ENCODE measurements at places on chromosomes 3 and 15.

DNA sequence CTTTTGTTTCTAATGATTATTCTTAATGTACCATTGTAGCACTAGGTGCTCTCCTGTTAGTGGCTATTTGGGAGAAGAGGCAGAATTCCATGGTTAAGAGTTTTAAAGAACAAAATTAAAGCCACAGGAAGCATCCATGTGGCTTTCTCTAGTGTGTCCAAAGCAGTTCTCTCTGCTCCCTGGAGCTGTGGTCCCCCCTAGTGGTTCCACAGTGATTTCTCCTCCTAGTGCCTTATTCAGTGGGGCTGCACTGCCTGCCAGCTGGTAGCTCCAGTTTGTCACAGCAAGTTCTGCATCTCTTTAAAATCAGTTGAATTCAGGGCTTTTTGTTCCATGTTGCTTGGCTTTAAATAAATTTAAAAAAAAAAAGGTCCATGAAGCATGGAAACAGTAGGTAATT lies 39.6 kb upstream of the FAM98B start:
- no peak for DNase-seq

DNA sequence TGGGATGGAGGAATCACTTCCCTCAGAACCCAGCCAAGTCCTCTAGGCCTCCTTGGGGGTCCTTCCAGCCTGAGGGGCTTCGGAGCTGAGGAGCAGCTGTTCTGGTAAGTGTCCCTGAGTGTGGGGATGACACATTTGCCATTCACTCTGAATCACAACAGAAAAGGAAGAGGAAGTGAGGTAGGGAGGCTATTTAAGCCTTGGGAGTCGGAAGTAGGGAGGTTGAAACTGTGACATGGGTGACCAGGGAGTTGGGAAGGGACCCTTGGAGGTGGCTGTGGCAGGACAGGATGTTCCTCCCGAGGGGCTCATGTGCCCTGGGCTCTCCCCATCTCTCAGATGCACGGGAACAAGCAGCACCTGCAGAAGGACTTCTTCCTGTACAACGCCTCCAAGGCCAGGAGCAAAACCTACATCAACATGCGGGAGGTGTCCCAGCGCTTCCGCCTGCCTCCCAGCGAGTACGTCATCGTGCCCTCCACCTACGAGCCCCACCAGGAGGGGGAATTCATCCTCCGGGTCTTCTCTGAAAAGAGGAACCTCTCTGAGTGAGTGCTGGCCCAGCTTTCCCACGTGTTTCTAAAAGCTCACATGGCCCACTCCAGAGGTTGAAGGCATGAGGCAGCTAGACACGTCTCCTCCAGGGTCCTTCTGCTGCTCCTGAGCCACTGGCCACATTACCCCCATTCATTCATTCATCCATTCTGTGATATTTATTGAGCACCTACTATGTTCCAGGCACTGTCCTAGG lies 43.3 kb downstream of the CAPN3 start:
- no peak for DNase-seq

DNA sequence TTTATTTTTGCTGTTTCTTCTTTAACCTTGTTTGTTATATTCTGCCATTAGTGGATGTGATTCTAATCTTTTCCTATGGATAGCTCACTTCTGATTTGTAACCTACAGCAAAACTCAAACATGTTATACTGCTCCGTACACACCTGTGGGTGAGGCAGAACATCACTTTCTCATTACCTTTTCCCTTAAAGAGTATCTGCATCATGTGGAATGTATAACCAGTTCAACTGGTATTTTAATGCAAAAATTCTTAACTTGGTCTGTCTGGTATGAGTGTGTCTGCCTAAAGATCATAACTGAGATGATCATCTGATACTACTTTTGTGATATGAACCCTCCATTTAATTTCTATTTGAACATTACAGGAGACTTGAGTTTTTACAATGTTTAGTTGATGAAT lies 13.0 kb upstream of the UPK1B start:
- DNase-seq = no peak

- DNase-seq = no peak
These were observed 19.9 kb upstream of the SLC12A8 start for GRCh38 chr3:125232401-125232800.

- no peak for DNase-seq
These were observed 57.7 kb downstream of the SLC12A8 start for GRCh38 chr3:125154800-125155269.

DNA sequence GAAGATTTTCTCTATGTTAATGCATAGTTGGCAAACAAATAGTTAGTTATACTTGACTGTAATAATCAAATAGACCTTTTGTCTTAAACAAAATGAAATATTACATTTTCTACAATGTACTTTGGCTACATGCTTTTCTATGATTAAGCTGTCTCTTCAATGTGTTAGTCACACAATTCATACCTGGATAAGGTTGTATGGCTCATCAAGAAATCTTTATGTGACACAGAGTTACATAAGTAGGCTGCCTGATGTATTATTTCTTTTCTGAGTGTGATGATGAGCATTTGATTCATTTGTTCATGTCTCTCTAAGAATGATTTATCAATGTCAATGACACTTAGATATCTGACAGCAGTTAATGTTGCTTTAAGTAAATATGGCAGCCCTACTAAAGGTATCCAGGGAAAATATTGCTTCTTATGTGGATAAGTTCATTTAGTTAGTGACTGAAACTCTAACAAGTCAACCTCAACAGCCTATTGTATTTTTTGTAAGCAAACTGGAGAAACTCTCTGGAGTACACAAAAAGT lies 157.4 kb upstream of the SOX2 start:
- no peak for DNase-seq

DNA sequence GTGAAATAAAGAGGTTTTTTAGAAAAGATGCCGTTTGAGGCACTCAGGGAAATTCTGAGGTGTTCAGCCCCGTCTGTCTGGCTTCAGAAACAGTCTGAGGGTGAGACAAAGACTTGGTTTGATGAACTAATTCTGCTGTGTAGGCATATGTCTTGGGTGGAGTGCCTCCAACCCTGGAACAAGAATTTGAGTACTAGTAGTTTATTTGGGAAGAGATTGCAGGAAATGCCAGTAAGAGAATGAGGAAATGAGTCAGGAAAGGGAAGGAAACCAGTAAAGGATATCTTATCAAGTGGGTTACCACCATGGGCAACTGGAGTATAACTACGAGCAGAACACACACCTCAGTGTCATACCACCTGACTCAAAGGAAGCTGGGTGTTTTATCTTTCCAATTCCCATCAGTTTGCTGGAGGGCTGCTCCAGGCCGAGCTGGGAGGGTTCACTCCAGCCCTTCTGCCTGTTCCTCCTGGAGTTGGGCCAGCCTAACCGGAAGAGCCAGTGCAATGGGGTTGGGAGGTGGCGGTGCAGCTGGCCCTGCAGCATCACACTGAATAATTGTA lies 75.3 kb downstream of the TGFBR2 start:
- no peak for DNase-seq

- DNase-seq = no peak
These were observed 193.9 kb downstream of the ADAMTS17 start for GRCh38 chr15:100147828-100148227.

GRCh38 chr3:43180694-43181093 lies 74.8 kb upstream of the POMGNT2 start:
- DNase-seq = no peak

DNA sequence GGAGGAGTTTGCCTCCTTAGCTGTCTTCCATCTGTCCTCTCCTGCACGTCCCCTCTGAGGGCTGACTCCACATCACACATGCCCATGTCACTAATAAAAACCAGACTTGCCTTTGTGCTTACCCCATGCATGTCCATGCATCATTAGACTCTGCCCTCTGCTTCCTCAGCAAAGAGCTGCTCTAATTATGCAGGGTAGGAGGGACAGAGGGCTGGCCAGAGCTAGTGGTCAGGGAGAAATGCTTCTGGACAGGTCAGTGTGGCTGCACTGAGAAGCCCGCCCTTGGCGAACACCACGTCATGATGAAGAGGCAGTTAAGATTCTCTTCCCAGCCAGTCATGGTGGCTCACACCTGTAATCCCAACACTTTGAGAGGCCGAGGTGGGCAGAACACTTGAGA lies 8.9 kb downstream of the CA12 start:
- DNase-seq = no peak

GRCh38 chr15:50543556-50543955 lies 2.9 kb downstream of the USP50 start:
- no peak for DNase-seq

- no peak for DNase-seq
These were observed 124.3 kb downstream of the ZNF280D start for GRCh38 chr15:56608993-56609392.

GRCh38 chr3:182182531-182182968 lies 470.8 kb downstream of the SOX2 start:
- DNase-seq = no peak

- no peak for DNase-seq
These were observed 959 bp downstream of the ZNF592 start for GRCh38 chr15:84749111-84749991.

GRCh38 chr15:88331291-88331690 lies 74.8 kb upstream of the NTRK3 start:
- DNase-seq = no peak

DNA sequence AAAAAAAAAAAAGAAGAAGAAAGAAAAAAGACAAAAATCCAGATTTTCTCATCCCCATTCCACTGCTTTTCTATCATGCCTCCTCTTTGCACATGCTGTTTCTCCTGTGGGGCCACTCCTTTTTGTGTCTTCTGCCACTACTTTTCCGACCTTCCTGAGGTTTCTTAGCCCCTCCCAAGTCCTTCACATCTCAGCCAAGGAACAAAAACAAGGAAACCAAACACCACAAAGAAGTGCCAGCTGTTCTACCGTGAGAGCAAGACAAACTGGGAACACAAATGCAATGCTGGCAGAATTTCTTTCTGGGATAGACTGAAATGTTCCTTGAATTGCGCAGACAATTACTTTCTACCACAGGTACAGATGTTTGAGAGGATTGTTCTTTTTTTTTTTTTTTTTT lies 83.2 kb downstream of the MB21D2 start:
- DNase-seq = no peak

DNA sequence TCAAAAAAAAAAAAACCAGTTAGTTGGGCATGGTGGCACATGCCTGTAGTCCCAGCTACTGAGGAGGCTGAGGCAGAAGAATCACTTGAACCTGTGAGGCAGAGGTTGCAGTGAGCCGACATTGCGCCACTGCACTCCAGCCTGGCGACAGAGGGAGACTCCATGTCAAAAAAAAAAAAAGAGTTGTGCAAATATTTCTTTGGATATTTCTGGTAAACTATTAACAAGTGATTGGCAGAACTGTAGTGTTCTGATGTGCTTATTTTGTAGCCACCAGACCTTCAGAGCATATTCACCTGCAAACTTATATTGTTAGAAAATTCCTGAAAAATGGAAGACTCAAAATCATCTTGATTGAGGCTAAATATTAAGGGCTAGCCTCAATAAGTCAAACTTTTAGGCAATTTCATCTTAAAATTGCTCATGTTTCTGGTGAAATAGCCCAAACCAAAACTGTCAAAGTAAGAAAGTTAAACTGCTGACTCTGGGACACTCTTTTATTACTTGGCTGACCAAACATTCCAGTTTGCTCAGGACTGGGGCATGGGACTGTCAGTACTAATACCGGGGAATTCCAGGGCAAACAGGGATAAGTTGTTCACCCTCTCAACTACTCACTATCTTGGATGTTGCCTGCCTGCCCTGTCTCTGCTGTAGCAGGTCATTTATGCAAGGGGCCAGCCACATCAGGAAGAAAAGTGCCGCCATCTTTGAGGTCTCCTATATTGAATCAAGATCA lies 37.0 kb downstream of the ABHD2 start:
- DNase-seq = no peak

GRCh38 chr3:109112946-109113760 lies 4.8 kb downstream of the MORC1 start:
- DNase-seq = no peak

GRCh38 chr15:24948495-24948894 lies 6.3 kb upstream of the SNRPN start:
- DNase-seq = no peak

- DNase-seq = no peak
These were observed 31.8 kb downstream of the MYO9A start for GRCh38 chr15:72086010-72086697.

DNA sequence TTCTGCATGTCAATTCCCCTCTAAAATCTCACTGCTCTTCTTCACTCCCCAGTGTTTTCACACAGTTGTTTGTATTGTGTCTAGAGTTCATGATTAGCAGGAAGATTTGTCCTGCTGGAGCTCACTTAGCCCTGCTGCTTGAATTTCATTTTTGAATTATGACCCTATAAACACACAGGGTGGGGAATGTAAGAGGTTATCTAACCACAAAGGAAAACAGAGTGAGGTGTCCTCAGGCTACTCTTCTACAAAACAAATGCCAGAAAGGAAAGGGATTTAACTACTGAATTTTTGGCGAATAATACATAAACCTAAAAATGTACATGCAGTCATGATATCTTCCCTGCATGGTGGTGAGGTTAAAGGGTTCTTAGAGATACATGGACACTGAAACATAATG lies 215.1 kb upstream of the CNTN4 start:
- no peak for DNase-seq

- DNase-seq = no peak
These were observed 45.0 kb downstream of the RFTN1 start for GRCh38 chr3:16468336-16469098.

DNA sequence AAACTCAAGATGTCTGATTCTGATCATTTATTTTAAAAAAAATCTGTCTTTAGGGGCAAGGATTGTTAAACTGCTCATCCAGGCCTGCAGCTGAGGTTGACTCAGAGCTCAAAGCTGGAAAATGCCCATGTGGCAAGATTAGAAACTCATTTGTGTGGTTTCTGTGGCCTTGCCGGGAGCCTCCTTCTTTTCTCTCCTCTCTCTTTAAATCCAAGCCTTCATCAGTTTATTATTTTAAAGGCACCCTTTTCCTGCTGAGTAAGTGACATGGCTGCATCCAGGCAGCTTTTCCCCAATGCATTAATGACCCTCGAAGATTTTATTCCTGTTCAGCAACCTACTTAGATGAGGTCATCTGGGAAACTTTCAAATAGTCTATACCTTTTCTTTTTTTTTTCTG lies 221.3 kb upstream of the CDIN1 start:
- DNase-seq = no peak

- no peak for DNase-seq
These were observed 11.4 kb downstream of the C15orf40 start for GRCh38 chr15:82999905-83000671.

DNA sequence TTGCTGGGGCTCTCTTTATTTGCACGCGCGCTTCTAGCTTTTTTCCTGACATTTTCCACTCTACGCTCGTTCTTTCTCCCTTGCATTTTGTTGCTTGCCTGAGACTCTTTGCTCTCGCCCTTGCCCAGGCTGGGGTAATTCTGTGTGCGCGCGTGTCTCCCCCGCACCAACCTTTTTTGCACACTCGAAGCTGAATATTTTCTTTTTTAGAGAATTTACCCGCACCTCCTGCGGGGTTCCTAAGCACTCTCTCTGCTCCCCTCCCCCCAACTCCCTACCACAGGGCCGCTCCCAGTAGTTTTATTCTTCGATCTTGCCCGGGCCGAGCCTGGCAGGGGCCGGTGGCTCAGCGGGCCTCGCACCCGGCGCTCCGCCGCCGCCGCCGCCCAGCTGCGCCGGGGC lies 732 bp downstream of the FAM43A start:
- DNase-seq = no peak

GRCh38 chr3:128727996-128728395 lies 2.0 kb downstream of the RAB7A start:
- DNase-seq = no peak

- DNase-seq = no peak
These were observed 35.5 kb downstream of the ARRDC4 start for GRCh38 chr15:97995881-97996603.

GRCh38 chr15:58548308-58549012 lies 116.7 kb downstream of the LIPC start:
- DNase-seq = no peak

GRCh38 chr15:71078506-71079207 lies 36.6 kb upstream of the THSD4 start:
- no peak for DNase-seq

Data from cerebellar nuclear complex (tissue), 1 donor.